H7 (cell line): ENCODE measurements at places on chromosomes 3 and 15. TPM values are rescaled to one million over a fixed set of nuclear protein-coding genes. Genes with fewer than 3 reads are reported as not detected.

The CDHR4 gene
- not detected in 2 replicates for total RNA-seq

The SOX2 gene
- 233 and 264 TPM in 2 replicates for total RNA-seq

The FBXL22 gene
- total RNA-seq, result 0.26 and 0.90 TPM in 2 replicates

DNA sequence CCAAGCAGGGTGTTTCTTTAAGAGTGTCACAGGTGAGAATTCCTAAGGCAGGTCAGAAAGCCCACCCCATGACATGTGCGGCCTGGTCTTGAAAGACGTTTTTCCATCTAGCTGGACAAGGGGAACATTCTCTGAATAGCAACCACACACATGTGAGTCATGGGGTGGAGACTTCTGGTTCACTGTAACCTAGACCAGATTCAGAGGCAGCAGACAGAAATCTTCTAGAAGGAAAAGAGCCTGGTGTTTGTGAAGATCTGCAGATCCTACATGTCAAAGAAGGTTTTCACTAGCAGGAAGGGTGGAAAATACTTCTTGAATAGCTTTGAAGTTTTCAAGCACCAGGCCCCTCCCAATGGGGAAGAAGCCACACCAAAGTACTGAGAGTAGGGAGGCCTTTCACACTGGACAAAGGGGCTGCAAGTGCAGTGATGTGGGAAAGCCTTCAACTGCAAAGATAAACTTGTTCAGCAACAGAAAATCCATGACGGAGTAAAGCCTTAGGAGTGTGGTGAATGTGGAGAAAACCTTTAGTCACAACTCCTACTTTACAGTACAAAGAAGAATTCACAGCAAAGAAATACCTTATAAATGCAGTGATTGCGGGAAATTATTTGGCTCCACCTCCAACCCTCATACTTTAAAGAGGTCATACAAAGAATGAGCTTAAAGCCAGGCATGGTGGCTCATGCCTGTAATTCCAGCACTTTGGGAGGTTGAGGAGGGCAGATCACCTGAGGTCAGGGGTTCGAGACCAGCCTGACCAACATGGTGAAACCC lies 17.6 kb downstream of the ADAM10 start:
- no peak for DNase-seq

- DNase-seq, result no peak
Measured at GRCh38 chr3:96101006-96101560, 713.3 kb upstream of the EPHA6 start.

The UBE2E1 gene
- 138 and 159 TPM in 2 replicates for total RNA-seq

DNA sequence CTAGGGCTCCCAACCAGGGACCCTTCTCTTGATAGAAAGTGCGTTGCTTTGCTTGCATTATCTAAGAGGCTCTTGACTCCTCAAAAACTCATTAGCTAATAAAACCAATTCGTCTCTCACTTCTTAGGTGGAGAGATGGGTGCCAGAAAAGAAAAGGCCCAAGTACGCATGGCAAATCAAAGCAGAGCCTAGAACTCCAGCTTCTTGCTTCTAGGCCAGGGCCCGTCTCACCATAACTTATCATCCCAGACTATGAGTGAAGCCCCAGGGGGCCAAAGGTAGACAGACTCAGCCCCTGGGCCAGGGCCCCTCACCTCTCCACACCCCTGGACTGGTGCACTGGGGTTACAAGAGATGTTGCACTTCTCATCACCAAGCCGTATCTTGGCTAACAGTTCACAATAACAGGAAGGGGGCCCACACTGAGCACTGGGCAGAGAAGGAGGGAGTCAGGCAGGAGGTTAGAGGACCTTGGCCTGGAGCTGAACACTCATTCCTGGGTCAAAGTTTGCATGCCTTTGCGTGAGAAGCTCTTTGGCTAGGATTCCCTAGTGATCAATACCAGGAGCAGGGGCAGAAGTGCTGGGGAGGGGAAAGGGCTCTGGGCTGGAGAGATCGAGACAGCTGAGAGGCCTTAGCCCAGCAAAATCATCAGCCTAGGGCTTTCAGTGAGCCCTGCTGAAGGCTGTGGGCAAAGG lies 5.4 kb upstream of the CYP1A1 start:
- no peak for DNase-seq

The UPK1B gene
- total RNA-seq, result 0.33 and 0.62 TPM in 2 replicates

The PPP1R14D gene
- not detected in 2 replicates for total RNA-seq

DNA sequence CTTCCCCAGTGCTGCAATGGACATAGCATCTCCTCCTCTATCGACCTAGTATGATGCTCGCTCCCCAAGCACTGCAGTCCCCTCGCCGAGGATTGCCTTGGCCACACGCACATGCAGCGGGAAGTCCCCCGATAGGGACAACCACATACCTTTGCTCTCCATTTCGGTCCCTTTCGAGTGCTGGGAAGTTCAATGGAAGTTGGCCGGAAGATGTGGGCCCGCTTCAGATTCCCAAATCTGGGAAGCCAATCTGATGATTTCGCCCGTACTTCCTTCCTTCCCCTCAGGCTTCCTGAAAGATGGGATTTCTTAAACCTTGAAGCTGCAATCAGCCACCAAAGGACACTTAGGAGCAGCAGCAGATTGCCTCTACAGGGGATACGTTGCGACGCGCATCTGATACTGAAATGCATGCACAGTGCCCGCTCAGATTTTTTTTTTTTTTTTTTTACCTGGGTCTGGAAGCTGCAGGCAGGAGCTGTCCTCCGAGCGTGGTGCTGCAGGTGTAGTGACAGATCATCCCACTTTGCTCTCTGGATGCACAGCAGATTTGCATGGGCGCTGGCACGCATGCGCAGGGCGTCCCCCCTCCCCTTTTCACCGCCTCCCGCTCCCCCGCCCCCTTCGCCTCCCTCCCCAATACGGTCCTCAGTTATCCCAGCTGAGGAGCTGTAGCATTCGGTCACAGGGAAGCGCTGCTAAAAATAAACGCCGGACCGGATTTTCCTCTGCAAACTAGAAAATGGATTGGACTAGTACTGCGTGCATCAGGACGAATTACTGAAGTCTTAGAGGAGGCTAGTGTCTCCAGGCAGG lies at the start of gene FGF12:
TSS of gene FGF12 (minus strand) at position 510 of the 816 bp plus-strand sequence.
- peak; percentile 91 for DNase-seq

The HRG gene
- total RNA-seq, result 0.14 TPM in 1 of 2 replicates, not detected in the other

DNA sequence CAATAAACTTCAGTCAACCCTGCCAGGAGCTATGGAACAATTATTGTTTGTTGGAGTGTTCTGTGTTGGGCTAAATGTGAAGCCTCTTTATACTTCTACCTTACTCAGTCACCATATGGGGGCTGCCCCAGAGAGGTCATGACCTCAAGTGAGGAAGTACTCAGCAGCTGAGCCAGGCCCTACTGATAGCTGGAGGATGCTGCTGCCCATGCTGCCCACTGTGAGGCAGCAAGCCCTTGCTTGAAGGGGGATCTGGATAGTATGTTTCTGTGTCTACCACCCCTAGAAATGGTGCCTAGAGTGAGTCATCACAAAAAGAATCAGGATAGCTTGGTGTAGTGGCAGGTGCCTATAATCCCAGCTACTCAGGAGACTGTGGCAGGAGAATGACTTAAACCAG lies 4.5 kb upstream of the RPL24 start:
- no peak for DNase-seq

DNA sequence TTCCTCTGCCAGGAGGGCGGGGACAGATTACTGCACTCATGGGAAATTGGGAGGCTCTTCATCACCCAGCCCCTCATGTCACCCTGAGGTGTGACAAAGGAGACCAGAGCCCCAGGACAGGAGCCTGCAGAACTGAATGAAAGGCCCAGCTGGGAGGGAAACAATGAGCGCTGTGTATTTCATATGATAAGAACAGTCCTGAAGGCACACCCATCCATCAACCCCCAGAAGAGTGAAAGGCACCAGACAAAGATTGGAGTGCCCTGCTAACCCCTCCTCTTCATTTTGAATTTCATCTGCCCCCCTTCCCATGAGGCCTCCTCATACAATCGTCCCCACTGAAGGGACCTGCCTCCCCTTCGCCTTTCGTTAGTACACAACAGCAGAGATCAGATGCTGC lies 160.0 kb upstream of the PRICKLE2 start:
- DNase-seq, result no peak

DNA sequence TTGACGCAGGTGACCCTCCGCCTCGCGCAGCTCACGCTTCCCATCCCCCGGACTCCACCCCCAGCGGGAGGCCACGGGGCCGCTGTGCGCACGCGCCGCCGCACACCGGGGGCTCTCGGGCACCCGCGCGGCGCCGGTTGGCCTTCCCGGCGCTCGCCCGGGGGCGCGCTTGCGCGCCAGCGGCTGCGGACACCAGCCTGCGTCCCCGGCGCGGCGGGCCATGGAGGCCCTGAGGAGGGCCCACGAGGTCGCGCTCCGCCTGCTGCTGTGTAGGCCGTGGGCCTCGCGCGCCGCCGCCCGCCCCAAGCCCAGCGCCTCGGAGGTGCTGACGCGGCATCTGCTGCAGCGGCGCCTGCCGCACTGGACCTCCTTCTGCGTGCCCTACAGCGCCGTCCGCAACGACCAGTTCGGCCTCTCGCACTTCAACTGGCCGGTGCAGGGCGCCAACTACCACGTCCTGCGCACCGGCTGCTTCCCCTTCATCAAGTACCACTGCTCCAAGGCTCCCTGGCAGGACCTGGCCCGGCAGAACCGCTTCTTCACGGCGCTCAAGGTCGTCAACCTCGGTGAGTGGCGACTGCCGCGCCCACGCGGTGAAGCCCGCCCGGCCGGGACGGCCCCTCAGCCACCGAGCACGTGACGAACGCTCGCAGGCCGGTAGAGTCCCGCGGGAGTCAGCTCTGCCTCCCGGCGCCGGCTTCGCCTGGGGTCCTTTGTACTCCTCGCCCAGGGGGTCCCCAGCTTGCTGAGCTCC lies at the start of gene C15orf61:
TSS of gene C15orf61 (plus strand) at position 103 of the 754 bp plus-strand sequence. CDS start at position 221, 118 bp downstream.
- peak; percentile 88 for DNase-seq

- DNase-seq, result no peak
Measured at GRCh38 chr15:89174476-89174875, 46.9 kb downstream of the RLBP1 start.

The LRRIQ4 gene
- total RNA-seq, result 0.15 TPM in 1 of 2 replicates, not detected in the other

The CRELD1 gene
- total RNA-seq, result 22.2 and 30.2 TPM in 2 replicates

The CADPS gene
- 5.2 and 7.1 TPM in 2 replicates for total RNA-seq

The ILDR1 gene
- 1.00 and 1.1 TPM in 2 replicates for total RNA-seq

- no peak for DNase-seq
Measured at GRCh38 chr3:31178467-31178866, 284.0 kb upstream of the GADL1 start.

DNA sequence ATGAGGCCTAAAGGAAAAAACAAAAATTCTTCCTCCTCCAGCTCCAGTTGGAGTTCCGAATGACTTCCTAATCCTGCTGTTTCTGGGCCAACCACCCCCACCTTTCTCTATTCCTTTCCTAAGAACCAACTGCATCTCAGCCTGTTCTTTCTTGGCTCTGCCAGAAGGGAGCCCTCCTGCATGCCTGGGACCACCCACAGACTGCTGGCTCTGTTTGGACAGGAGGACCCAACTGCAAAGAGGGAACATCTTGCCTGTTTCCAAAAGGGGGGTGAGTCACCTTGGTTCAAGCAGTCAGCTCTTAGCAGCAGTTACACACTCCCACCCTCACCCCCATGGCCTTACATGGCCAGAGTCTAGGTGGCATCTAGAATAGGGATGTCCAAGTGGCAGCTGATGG lies 116.0 kb upstream of the PRICKLE2 start:
- no peak for DNase-seq

- DNase-seq, result no peak
Measured at GRCh38 chr3:80542456-80542855, 774.7 kb upstream of the ROBO1 start.

DNA sequence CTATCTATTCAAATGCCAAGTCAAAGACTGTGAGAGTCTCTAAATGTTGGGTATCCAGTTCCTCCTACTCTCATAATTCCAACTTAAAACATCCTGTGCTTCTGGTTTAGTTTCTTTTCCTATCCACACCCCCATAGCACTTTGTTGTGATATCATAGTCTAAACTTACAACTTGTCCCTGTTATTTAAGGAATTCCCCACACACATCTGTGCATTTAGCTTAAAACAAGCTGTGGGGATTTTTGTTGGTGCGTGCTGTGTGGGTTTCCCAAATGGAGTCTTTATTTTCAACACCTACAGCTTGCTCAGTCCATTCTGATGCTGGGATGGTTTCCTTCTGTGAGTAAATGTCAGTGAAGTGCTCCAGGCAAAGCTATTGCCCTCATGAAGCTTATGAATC lies 167.3 kb downstream of the GMNC start:
- no peak for DNase-seq

DNA sequence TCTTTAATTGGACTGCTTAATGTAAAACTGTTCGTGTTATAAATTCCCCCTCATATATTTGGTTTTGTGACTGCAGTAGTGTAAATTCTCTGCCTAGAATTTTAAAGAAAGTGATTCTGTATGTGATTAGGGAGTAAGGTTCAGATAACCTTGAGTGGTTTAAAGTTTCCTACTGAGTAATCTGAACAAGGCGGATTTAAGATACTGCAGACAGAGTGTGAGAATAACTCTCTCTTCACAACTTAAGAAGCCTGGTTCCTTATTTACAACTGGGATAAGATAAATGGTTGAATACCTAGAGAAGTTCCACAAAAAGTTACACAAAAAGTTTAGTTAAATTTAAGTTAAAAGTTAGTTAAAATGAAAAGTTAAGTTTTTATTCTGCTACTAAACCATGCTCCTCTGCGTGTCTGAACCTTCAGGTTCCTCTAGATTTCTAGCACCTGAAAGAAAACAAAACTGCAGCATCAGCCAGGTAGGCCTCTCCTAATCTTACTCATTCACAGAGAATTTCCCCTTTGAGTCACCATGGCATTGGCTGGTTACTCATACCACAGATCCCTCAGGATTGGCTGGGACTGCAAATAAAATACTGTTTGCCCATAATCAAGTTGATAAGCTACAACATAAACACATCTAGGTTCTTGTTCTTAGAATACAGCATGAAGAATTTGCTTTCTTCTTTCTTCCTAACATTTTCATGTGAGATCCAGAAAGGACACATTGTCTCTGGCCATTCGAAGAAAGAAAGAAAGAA lies at the start of gene ARL14:
TSS of gene ARL14 (plus strand) at position 614 of the 757 bp plus-strand sequence. CDS start 187 bp downstream, outside the sequence.
- DNase-seq, result no peak

DNA sequence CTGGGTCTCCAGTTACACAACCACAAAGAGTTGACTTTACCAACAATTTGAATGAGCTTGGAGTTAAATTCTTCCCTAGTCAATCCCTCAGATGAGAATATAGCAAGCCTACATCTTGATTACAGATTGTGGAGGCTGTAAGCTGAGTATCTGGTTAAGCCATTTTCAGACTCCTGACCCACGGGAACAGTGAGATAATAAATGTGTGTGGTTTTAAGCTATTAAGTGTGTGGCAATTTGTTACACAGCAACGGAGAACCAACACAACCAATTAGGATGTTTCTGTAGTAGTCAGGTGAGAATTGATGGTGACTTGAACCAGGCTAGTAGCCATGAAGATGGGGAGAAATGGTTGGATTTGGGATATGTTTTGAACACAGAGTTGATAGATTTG lies 37.7 kb upstream of the SLC4A7 start:
- no peak for DNase-seq

- peak; percentile 3 for DNase-seq
Measured at GRCh38 chr3:128301186-128302023, 148.1 kb downstream of the EEFSEC start.

GRCh38 chr3:12705981-12706380 lies 42.1 kb upstream of the RAF1 start:
- no peak for DNase-seq

The BMF gene
- total RNA-seq, result 11.9 and 12.4 TPM in 2 replicates

GRCh38 chr15:39202641-39203040 lies 378.2 kb upstream of the THBS1 start:
- DNase-seq, result no peak

The RAD18 gene
- total RNA-seq, result 18.4 and 21.0 TPM in 2 replicates

The WDR72 gene
- total RNA-seq, result 12.3 and 26.4 TPM in 2 replicates

- no peak for DNase-seq
Measured at GRCh38 chr3:29677421-29677820, 396.6 kb downstream of the RBMS3 start.
